ENCODE measurements at places on chromosomes 11 and 22.

DNA sequence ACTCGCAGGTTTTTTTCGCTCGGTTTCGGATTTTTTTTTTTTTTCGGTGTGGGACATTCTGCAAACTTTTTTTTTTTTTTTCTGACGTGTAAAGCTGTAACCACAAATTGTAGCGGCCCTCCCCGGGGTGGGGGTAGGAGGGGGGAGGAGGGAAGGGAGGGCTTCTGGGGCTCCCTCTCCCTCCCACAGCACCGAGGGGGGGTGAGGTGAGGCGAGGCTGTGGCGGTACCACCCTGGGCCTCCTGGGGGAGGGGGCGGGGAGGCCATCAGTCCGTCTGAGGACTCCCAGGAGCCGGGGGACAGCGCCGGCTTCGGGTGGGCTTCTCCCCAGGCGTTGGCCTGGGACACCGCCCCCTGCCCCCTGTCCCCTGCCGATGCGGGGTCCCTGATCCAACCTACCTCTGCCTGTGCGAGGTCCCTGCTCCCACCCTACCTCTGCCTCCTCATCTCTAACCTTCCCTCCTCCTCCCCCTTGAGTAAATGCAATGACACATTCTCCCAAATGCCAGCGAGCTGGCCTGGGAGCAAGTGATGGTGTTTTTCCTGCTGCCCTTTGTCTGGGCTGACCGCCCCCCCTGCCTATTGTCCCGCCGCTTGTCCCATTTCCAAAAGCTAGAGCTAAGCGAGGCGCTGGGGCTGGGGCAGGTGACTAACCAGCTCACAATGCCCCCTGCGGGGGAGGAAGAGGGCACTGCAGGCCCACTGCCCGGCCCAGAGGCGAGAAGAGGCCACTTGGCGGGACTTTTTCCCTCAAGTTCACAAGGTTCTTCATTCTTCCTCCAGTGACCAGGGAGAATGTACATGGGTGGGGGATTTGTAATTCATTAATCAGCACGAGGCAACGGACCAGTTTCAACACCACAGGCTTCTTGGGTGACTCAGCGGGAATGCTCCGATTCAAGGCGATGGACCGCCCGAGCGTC is 511 bp upstream of the CLCF1 start:
- DNase-seq = peak; percentile 96

DNA sequence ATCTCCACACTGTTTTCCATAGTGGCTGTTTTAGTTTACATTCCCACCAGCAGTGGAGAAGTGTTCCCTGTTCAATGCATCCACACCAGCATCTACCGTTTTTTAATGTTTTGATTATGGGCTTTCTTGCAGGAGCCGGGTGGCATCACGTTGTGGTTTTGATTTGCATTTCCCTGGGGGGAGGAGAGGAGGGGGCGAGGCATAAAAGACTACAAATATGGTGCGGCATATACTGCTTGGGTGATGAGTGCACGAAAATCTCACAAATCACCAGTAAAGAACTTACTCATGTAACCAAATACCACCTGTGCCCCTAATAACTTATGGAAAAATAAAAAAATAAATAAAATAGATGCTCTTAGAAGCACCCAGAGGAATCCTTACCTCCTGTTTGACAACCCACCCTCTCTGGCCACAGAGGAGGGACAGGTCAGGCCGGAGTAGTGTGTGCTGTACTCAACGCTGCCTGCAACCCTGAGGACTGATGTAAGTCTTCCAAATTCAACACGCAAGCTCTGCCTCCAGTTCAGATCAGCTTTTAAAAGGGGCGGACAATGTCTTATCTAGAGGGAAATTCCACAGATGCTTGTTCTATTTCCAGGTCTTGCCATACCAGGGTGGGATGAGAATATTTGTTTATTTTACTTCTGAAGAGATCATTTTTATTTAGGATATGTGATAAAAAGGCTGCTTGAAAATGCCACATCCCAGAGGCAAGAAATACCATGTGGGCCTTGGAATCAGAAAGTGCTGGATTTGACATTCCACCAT is 329.6 kb upstream of the B3GAT1 start:
- no peak for DNase-seq

GRCh38 chr11:86575927-86576326 is 96.5 kb downstream of the ME3 start:
- no peak for DNase-seq

DNA sequence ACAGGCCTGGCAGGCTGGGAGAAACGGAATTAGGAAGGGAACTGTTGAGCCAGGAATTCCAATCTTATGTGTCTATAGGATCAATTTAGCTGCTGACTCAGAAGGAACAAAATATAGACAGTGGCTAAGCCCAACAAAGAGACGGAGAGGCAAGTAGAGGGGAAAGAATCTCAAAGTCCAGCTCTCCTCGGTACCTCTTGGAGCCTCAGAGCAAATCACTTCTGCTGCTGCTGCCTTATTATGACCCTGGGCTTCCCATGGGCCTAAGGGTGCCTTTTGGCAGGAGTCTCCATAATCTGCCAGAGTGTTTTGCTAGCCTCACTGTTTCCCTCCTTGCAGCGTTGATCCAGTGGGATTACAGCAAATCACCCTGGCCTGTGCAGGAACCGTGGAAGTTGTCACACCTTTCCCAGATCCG is 31.7 kb downstream of the PAX6 start:
- DNase-seq = peak; percentile 85

- peak; percentile 99 for DNase-seq
Observed at GRCh38 chr11:88555018-88555828, 217.7 kb upstream of the CTSC start.

DNA sequence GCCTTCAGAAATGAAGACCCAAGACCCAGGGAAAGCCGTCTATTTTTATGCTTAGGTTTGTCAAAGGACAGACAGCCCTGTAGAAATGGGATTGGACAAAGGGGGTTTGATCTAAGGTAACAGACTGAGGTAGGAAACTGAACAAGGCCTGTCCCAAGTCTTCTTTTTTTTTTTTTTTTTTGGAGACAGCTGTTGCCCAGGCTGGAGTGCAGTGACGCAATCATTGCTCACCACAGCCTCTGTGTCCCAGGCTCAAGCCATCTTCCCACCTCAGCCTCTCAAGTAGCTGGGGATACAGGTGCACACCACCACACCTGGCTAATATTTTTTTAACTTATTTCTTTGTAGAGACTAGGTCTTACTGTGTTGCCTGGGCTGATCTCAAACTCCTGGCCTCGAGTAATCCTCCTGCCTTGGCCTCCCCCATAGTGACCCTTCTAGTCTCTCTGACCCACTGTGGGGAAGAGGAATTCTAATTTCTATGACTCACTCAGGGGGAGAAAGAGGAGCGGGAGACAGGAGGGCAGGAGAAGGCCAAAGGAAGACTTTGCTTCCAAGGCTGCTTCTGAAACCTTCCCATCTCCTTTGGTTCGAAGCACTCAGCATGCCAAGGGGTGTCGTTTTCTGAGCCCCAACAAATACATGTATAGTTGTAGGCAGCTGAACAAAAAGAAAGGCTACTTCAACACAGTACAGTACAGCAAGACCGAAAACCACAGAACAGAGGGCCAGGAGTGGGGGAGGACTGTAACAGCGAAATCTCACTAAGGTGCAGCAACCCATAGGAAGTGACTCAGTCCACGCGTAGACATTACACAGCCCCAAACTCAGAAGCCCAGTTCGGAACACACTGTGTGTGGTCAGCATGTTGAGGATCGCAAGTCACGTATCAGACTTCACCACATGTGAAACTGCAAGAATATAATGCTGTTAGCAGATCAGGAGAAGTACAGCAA is 872 bp downstream of the TMA7B start:
- peak; percentile 98 for DNase-seq

- no peak for DNase-seq
Observed at GRCh38 chr11:114063149-114063828, 3.8 kb downstream of the ZBTB16 start.

- peak; percentile 69 for DNase-seq
Observed at GRCh38 chr11:134047586-134047999, 21.3 kb upstream of the JAM3 start.

DNA sequence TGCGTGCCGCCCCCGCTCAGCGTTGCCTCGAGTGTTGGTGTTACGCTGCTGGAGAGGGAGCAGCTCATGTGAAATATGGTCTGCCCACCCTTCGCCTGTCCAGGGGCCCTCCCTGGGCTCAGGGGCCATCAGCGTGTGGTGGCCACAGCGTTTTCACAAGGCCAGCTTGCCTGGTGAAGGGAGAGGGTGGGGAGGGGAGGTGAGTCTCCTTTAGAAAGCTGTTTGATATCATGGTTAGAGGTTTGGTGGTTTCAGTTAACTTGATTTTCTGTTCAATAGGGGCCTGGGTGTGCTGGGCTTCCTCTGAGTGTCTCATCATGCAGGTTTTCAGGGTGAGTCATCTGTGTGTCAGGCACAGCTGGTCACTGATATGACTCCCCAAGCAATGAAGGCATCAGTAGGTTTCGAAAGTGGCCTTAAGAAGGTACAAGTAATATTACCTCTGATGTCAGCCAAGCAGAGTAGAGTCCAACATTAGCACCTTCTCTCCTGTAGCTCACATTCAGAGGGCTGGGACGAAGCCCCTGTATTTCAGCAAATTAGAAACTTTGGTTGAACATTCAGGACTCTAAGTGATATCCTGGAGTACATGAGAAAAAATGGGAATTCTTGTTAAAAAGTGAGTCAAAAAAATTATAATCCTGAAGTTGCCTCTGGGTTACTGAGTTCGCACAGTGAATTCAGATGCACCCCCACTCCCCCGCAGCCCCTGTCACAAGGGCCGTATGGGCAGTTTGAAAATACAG is 172.5 kb downstream of the TBC1D22A start:
- peak; percentile 92 for DNase-seq

GRCh38 chr11:6604081-6604626 is 580 bp downstream of the ILK start:
- peak; percentile 63 for DNase-seq

GRCh38 chr11:10856689-10857458 is 979 bp downstream of the ZBED5 start:
- DNase-seq = peak; percentile 31

DNA sequence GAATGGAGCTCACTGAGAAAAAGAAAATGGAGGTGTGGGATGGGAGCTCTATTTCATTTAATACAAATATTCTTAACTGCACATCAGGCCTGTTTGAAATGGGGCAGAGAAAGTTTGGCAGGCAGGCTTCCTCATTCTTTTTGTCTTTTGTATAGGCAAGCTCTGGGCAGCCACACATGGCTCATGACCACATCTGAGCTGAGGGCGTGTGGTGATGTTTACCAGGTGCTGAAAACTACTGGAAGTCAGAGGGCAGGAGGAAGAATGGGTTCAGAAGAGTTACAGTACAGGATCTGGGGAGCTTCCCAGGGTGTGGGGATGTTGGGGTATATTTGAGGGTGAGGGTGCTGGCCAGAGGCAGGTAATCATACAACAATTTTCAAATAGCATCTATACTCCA is 66.3 kb upstream of the NAV2 start:
- no peak for DNase-seq

DNA sequence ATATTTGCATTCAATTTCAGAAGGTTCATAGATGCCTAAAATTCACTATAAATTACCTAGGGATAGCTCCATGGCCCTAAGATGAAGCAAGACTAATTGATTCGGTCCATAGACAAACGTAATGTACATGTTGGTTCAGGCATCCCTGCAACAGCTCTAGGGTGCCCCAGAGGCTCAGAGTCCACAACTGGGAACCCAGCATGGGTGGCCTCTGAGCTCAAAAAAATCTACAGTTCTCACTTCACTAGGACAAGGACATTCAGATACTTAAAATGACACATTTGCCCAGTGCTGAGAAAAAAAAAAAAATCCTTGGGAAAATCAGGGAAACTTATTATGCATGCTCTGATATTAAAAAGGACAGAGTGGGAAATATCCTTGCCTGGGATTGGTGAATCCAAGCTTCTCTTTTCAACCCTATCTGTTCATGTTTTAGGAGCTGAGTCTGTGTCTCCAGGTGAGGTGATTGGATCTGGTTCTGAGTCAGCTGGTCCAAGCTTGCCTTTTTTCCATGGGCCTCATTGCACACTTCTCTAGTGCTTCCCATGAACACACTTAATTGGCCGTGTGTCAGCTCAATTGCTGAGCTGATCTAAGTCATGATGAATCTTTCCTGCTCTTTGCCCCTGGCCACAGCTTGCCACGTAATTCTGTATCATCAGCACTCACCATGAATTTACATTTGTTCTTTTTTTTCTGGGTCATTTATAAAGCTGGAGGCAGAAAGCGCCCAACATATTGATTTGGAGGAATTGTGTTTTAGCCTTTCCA is 116.3 kb upstream of the RCN1 start:
- peak; percentile 82 for DNase-seq

DNA sequence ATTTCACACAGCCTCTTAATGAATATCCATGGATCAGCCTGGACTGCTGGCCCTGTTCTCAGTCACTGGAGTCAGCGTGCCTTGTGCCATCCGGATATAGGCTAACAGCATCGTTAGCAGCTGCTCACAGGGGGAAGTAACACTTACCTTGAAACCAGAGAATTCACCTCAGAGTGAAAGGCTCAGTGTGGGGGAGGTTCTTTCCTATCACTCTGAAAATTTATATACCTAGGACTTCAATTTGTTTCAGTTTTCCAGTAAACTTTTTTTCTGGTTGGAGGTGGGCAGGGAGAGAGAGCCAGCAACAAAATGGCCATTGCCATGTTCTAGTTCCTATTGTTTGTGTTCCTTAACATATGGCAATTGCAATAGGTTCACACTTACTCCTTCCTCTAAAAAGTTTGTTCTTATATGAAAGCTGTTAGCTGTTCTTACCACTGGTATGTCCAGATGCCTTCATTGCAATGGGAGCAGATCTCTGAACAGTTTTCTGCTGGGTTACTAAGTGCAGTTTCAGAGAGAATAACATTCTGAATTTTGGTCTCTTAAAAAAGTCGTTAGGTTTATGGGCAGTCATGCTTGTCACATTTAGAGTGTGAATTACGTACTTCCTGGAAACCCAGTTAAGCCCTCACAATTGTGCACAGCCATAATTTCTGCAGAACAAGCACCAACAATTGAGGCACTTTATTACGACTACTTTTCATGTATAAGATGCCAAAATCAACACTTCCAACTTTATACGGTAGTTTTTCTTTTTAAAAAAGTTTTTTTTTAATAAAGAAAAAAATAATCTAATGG is 247.6 kb downstream of the CADM1 start:
- no peak for DNase-seq

GRCh38 chr11:15119826-15120225 is 5.1 kb downstream of the INSC start:
- no peak for DNase-seq

DNA sequence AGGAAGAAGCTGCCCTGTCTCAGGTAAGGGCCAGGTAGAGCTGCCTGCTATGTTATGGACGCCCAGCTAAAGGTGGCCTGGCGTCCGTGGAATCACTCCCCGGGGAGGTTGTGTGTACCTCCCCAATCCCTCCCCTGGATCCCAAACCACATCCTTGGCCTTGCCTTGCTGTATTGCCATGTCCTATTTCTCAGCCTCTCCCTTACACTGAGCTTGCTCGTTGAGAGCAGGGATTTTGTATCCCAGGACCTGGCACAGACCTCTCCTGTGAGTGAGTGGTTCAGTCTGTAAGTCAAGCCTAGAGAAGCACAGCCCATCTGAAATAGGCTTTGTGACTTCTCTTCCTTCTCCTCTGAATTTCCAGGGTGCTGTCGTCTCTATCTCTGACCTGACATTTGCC is 53.9 kb downstream of the TRAF6 start:
- DNase-seq = no peak

- no peak for DNase-seq
Observed at GRCh38 chr11:131762346-131763110, 392.1 kb downstream of the NTM start.

Measured in fibroblast of skin of abdomen (primary cell).